ENCODE measurements at places on chromosomes 2 and 18. TPM values are rescaled to one million over a fixed set of nuclear protein-coding genes. Genes with fewer than 3 reads are reported as not detected.

The IL18R1 gene
- total RNA-seq, result 6.0 TPM

The RUFY4 gene
- total RNA-seq, result 0.23 TPM

- DNase-seq, result no peak
These were observed 100.5 kb downstream of the TACR1 start for GRCh38 chr2:75098856-75099255.

DNA sequence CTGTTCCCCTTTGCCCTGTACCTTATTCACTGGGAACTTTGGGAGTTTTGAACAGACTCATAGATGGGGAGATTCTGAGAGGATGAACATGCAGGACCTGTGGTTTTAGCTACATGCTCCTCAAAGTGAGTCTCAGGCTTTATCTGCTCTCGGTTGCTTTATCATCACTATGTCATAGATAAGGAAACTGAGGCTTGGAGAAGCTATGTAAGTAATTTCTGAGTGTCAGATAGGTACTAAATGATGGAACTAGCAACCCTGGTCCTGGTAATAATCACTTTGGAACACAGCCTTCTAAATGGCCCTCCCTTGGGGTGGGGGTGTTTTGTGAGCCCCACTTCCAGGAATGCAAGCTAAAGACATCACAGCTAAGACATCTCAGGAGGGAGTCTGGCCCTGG, 186.2 kb upstream of the MEX3C start:
- DNase-seq, result no peak

DNA sequence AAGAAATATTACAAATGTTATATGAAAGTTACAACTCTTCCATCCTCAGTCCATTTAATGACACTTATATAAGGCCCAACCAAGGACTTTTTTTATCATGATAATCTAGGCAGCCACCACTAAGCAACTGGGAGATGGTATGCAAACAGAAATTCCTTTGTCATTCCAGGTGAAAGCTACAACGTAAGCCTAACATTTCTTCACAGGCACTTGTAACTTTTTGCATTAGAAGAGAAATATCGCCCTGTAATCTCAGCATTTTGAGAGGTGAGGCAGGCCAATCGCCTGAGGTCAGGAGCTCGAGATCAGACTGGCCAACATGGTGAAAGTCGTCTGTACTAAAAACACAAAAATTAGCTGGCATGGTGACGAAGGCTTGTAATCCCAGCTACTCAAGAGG, 581.2 kb upstream of the SLC8A1 start:
- DNase-seq, result no peak

DNA sequence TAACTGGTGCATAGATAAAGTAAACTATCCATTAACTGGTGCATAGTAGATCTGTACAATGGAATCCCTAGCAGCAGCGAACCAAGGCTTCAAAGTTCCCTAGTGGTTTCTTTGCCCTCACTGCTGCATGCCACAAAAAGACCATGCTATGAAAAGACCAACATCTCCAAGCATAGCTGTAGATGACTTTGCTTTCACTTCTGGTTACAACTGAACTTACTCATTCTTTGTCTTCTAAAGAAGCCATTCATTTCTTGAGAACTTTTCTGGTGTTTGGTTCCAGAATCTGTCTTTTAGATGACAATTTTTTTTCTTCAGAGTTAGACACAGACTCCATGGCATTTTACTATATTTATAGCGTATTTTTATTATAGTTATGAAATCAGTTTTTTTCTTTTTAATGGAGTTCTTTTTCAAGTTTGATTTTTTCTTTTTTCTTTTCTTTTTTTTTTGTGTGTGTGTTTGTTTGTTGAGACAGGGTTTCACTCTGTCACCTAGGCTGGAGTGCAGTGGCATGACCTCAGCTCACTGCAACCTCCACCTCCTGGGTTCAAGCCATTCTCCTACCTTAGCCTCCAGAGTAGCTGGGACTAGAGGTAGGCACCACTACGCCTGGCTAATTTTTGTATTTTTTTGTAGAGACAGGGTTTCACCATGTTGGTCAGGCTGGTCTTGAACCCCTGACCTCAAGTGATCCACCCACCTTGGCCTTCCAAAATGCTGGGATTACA, 63.6 kb downstream of the SLC35F5 start:
- DNase-seq, result no peak

- no peak for DNase-seq
These were observed 29.6 kb upstream of the ORC2 start for GRCh38 chr2:200993097-200993496.

GRCh38 chr2:118179445-118179844, 91.2 kb downstream of the INSIG2 start:
- DNase-seq, result no peak

- no peak for DNase-seq
These were observed 616.7 kb upstream of the PIK3C3 start for GRCh38 chr18:41338341-41338740.

Data from T-cell (primary cell).